HFF-Myc (cell line): ENCODE measurements at places on chromosomes 12 and 14.

GRCh38 chr14:50601394-50601793 is 41.4 kb downstream of the ATL1 start:
- DNase-seq = no peak

- DNase-seq = no peak
Observed at GRCh38 chr12:6234214-6234613, 34.0 kb downstream of the CD9 start.

GRCh38 chr12:84183576-84183975 is 729.0 kb downstream of the SLC6A15 start:
- DNase-seq = no peak

DNA sequence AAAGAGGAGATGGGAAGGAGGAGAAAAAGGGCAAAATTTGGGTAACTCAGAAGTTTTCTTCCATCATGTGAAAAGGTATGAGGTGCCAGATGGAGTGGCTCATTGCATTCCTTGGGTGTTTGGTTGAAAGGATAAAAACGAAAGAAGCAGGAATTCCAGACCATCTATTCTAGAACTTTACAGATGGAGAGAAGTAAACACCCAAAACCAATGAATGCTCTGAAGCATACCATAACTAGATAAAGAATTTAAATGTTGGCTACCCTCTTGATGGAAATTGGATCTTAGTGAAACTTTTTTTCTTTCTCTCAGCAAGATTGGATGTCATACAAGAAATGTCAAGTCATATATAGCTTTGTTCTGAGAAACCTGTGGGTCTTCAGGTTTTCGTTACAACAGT is 175.6 kb upstream of the FAR2 start:
- DNase-seq = no peak

- no peak for DNase-seq
Observed at GRCh38 chr14:88919502-88919901, 95.1 kb downstream of the TTC8 start.

DNA sequence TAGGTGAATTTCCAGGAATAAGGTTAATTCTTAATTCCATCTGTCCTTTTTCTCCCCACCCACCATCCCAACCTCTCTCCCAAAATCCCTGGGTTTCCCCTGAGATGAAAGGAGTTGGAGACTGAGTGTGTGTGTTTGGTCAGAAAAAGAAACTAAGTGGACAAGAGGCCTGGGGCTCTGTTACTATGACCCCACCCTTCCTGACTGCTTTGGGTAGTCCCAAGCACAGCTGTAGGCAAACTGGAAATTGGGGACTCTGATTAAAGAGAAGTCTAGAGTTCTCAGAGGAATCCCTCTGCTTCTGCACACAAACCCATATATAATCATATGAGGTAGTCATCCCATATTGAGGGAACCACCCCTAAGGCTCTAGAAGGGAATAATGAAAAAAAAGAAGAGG is 7.0 kb upstream of the HOXC12 start:
- no peak for DNase-seq

DNA sequence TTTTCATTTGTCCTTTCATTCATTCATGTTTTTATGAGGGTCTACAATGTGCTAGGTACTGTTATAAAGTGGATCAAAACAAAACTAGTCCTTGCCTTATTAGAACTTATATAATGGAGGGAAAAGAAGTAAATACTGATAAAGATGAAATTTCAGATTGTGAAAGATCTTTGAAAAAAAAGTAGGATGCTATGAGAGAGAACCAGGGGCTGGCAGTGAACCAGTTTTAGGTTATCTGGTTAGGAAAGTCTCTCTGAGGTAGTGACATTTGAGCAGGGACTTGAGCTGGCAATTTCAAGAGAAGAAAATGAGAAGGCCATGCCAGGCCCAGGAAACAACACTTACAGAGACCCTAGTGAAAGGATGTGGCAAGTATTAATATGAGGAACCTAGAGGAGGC is 57.3 kb upstream of the E2F7 start:
- DNase-seq = no peak

DNA sequence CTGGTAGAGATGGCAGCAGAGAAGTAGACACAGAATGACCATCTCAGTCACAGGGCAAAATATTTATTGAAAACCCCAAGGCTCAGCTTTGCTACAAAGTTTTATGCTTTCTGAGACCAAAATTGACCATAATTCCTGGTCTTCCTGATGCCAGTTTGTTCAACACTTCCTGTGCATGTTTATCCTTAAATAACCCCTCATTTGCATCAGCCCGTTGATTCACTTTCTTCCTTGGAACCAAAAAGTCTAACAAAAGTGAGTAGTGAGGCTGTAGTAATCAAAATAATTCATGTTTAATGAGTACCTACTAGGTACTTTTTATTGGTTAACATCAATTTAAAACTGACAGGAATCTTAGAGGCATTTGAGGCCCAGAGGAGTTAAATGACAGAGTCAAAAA is 51.7 kb downstream of the TRHDE start:
- no peak for DNase-seq

DNA sequence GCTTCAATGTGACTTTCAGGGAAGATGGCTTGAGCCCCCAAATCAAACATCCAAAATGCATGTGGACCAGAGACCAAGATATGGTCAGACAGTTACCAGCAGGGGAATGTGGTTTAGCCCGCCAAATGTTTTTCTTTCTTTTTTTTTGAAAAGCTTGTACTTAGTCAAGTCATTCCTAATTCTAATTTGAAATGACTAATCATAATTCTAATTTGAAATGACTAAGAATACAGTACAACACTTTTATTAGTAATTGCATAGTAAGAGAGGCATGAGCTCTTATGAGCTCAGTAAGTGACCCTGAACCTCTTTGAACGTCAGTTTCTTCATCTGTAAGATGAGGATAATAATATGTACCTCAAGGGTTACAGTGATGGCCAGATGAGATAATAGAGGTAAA is 72.4 kb downstream of the HECTD4 start:
- no peak for DNase-seq

DNA sequence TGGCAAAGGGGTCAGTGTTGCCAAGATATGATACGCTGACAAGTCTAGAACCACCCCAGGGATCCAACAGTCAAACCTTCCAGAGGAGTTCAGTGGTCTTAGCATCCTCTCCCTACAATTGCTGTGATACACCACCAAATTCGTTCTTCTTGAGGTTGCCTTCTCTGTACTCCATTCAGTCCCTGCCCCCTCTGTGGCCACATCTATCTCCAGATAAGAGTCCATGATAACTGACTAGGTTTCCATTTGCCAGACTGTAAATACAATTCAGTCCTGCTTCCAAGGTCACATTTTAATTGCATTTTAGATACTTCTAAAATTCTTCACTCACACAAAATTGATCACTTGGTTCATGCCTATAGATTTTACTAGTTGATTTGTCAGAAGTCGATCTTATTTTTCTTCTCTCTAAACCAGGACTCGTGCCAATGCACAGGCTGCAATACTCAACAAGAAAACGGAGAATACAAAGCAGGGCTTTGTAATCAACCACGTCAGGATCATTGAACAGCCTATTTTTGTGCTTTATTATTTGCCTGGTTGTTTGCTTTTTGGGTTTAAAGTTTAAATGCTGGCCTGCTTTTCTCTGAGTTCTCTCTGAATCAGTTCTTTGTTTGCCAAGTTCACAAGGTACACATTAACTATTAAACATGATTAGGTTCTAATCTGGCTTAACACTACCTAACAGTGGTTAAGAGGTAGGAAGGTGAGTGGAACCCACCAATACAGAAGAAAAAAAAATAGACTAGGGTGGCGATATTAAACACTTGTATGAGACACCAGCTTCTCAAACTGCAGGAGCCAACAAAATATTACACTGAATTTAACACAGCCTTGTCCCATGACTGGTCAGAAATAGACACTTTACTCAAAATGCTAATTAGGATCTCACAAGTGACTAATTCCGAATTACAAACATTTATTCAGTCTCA is 5.3 kb upstream of the TSPAN8 start:
- no peak for DNase-seq

- DNase-seq = no peak
Observed at GRCh38 chr12:25819691-25820090, 138.8 kb upstream of the RASSF8 start.

- DNase-seq = no peak
Observed at GRCh38 chr12:2329661-2330210, 276.9 kb downstream of the CACNA1C start.

DNA sequence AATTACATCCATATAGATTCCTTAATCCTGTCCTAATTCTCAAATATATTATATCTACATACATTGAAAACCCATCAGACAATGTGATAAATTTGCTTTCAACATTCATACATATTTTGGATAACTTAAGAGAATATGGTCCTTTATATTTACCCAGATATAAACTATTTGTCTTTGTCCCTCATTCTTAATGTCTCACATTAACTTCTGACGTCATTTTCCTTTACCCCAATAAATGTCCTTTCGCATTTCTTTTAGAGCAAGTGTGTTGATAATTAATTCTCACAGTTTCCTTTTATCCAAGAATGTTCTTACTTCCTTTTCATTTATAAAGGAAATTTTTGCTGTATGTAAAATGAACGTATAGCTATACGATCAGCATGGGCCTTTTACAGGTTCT is 12.6 kb upstream of the PTPRR start:
- DNase-seq = no peak

DNA sequence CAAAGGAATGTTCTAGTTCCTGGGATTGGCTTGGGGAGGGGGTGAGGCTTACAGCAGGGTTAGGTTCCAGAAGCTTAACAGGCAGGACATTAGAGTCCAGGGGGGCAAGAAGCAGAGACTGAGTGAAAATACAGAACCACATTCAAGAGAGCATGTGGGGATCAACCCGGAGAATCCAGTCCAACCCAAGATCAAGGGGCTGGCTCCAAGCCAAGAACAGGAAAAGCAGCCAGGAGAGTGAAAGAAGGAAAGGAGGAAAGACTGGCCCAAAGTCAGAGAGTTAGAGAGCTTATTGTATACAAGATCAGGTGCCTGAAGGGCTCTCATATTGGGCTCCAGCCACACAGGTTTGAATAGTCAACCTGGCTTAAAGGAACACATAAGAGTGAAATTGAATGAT is 190.3 kb upstream of the CDKN3 start:
- no peak for DNase-seq

DNA sequence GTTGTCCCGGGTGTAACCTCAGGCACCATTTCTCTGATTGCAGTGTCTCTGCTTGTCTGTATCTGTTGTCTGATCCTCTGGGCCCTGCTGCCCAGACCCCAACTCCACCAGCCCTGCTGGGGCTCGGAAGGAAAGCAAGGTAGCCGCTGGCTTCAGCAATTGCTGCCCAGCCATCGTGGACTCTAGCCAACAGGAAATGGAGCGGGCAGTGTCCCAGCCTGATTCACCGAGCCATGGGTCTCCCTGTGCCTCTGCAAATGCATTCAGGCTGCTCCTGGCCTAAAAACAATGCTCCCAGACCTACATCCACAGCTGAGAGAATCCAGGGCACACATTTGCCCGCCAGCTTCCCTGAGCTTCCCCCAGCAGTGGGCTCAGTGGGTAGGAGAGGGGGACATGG is 9.2 kb downstream of the TUNAR start:
- no peak for DNase-seq
